Activated CD4-positive, CD25-positive, alpha-beta regulatory T cell treated with anti-CD3 and anti-CD28 coated beads, Interleukin-2, amount 50 U/mL, for 16 hours (primary cell): ENCODE measurements at places on chromosomes 1 and 21.

GRCh38 chr1:109256971-109257681 lies 7.8 kb downstream of the CELSR2 start:
- no peak for DNase-seq

DNA sequence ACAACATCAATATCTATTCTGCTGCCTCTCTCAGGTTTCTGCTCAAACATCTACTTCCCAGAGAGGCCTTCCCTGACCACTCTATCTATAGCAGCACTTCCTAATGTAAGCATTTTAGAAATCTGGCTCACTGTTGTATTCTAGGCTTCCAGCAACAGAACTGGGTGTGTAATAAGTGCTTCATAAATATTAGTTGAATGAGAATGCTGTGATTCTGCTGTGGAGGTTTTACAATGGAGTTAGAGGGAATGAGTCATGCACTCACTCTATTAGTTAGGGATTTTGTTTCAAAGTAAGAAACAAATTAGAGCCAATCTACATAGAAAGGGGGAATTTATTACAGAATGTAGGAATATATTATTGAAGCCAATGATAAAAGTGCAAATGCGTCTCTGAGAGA lies 38.6 kb upstream of the SLC35F3 start:
- DNase-seq, result no peak

- no peak for DNase-seq
Observed at GRCh38 chr1:248816042-248816851, 9.5 kb downstream of the SH3BP5L start.

DNA sequence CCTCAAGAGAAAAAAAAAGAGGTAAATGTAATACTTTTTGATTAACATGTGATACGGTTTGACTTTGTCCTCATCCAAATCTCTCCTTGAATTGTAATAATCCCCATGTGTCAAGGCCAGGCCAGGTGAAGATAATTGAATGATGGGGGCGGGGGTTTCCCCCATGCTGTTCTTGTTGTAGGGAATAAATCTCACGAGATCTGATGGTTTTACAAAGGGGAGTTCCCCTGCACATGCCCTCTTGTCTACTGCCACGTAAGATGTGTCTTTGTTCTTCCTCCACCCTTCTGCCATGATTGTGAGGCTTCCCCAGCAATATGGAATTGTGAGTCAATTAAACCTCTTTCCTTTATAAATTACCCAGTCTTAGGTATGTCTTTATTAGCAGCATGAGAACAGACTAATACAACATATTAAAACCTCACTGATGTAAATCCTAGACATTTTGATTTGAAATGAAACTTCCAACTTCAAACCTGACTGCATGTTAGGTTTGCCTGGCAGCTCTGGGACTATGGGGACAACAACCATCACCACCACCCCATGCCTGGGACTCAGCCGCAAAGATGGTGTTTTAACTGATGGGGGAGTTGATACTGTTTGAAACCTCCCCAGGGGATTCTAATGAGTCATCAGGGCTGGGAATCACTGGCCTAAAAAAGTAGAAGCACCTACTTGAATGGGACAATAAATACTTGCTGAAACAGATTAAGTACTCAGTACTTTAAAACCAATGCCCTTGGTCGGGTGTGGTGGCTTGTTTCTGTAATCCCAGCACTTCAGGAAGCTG lies 32.8 kb upstream of the BACH1 start:
- DNase-seq, result no peak

DNA sequence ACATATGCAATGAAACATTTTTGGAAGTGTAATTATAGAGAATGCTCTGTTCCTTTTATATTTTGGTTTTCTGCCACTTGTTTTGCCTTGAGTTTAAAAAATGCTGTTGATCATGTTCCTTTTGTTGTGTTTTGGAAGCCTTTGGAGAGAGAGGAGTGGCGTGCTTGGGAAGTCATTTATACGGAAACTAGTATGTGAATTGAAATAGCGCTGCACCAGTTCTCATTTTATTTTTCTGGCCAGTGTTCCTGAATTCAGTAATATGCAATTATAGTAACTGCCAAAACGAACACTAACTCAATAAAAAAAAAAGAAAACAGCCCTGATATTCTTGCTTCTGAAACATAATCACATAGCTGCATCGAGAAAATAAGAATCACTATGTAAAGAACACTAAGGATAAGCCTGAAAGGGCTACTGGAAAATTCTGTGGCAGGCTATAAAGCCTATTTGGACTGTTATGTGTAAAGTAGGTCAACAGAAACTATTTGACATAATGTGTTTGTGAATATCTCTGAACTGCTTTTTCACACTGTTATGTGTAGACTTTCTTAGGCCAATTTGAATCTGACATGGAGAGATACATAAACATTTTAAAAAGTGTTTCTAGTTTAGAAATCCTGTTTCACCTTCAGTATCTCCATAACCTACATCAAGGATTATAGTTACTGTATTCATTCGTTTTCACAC lies 742.0 kb downstream of the KCNT2 start:
- DNase-seq, result no peak

GRCh38 chr1:54342742-54343687 lies 63.2 kb downstream of the SSBP3 start:
- no peak for DNase-seq

GRCh38 chr21:18499761-18500376 lies 96.3 kb upstream of the TMPRSS15 start:
- no peak for DNase-seq

GRCh38 chr1:205495237-205495823 lies 9.1 kb upstream of the CDK18 start:
- DNase-seq, result no peak

DNA sequence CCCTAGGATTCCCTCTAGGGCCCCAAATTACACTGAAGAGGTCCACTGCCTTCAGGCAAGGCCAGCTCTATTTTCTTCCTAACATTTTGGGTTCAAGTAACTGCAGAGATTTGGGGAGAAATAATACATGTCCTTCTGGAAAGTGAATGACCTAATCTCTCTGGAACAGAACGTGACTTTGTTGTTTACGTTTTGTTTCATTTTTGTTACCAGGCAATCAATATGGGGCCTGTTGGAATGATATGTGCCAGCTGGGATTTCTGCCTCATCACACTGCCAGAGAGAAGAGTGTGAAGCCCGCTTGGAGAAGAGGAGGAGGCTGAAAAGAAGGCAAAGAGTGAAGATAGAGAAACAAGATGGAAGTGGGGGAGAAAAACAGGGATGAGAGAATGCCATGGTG lies 116.7 kb downstream of the FASLG start:
- no peak for DNase-seq

DNA sequence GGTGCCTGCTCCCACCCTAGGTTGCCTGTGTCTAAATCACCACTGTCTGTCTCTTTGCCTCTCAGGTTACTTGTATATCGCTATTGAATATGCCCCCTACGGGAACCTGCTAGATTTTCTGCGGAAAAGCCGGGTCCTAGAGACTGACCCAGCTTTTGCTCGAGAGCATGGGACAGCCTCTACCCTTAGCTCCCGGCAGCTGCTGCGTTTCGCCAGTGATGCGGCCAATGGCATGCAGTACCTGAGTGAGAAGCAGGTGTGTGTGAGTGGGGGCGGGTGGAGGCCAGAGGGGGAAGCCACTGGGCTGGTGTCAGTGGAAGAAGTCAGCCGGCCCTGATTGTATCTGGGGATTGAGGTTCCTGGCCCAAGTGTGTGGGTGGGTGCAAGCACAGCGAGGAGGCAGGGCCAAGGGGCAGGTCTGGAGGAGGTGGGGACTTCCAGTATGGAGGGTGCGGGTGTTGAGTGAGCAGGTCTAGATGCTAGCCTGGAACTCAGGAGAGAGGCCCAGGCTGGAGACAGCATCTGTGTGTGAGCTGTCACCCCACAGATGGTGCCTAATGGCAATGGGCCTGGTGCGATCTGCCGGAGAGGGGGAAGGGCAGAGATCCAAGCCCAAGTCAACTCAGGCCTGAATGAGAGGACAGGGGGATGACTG lies 17.2 kb downstream of the TIE1 start:
- no peak for DNase-seq

DNA sequence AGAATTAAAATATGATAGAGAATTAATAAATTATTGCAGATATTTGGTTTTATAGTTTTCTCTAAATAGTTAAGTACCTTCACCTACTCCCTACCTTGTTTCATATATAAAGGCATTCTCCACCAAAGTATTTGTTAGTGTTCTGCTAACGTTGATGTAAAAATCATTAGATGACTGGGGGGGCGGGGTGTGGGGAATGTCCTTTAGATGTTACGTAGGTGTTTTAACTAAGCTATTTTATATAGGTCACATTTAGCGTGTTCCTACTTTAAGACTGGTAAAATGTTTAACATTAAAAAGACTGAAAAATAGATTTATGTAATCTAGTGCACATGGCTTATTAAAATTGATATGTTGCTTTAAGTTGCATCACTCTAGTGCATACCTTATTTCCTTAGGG lies 48.6 kb downstream of the PTPRC start:
- no peak for DNase-seq

DNA sequence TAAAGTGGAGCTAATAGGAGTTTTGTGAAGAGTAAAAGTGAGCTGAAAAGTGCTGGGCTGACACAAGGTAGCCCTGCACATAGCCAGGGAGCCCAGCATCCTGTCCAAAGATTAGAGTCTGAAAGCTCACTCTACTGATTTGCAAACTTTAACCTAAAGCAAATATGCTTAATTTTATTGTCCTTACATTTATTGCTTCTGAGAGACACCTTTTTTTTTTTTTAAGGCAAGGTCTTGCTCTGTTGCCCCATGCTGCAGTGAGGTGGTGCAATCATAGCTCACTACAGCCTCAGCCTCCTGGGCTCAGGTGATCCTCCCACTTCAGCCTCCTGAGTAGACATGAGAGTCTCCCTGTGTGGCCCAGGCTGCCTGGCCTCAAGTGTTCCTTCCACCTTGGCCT lies 16.5 kb downstream of the MGST3 start:
- no peak for DNase-seq

DNA sequence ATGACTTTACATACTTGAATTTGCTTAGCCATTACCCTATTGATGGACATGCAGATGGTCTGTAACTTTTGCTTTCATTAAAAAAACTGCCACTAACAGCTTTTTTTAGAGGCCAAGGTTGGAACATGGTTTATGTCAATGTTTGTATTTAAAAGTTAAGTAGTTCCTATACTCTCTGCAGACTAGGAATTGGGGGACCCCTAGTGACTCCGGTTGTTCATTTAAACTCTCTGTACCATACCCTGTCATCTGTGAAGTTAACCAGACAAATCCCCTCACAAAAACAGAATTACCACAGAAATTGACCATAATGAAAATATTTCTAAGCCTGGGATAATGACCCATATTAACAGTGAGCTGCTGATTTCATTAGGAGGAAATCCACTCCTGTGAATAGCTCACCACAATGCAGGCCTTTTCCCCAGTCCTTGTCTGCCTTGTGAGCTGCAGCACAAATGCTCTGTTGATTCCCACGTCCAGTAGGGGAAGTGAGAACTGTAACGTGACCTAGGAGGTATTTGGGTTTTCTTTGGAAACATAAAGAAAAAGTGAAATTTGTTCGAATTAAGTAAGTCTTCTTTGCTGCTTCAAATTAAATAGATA lies 30.2 kb upstream of the CD101 start:
- no peak for DNase-seq

GRCh38 chr1:205690122-205690756 lies 9.9 kb upstream of the SLC45A3 start:
- DNase-seq, result no peak

DNA sequence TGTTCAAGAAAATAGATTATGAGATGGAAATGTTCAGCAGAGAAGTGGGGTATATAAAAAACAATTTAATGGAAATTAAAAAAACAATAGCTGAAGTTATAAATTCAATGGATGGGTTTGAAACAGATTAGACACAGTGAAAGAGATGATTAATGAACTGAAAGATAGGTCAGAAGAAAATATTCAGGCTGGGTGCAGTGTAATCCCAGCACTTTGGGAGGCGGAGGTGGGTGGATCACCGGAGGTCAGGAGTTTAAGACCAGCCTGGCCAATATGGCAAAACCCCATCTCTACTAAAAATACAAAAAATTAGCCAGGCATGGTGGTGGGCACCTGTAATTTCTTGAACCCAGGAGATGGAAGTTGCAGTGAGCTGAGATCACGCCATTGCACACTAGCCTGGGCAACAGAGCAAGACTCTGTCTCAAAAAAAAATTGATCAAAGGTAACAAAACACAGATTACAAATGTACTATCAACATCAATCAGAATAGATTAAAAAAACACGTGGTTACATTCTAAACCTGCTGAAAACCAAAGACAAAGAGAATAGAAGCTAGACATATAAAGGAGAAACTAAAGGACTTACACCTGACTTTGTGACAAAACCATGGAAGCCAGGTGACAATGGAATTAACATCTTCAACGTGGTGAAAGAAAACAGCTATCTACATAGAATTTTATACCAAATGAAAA lies 4.8 kb upstream of the SUMO3 start:
- DNase-seq, result no peak

GRCh38 chr21:41536076-41536826 lies 28.3 kb upstream of the TMPRSS2 start:
- no peak for DNase-seq

DNA sequence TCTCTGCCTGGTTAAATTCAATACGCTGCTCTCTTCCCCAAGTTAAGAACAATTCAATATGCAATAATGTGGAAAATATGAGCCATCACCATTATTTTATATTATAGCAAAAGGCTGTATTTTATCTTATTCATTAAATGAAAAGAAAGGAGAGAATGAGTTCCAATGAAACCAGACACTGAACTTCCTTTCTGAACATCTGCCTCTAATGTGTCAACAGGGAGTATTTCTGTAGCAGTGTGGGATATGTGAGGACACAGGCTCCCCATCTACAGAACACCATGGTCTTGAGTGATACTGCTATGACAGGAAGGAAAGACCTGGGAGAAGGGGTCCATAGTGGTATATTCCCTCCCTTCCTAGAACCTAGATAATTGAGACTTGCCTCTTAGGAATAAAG lies 46.3 kb downstream of the CASQ2 start:
- no peak for DNase-seq

DNA sequence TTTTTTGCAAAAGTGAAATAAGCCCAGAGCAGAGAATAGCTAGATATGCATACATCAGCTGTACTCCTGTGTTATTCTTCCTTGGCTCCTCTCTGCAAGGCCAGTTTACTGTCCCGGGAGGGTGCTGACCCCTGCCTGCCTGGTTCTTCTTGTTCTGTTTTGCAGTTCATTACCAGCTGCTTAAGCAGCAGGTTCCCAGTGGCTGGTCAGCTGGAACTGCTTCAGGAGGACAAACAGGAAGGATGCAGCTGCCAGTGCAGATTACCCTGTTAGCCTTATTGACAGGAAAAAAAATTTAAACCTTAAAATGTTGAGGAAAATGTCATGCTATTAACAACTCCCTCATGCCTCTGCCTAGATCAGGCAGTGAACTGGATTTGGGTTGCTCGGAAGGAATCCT lies 16.0 kb upstream of the LRIG2 start:
- DNase-seq, result no peak

- no peak for DNase-seq
Observed at GRCh38 chr1:1032424-1032823, 12.5 kb downstream of the AGRN start.

GRCh38 chr1:173554089-173554488 lies 48.8 kb downstream of the SLC9C2 start:
- DNase-seq, result no peak
